Stimulated activated CD4-positive, alpha-beta T cell treated with anti-CD3 and anti-CD28 coated beads, Interleukin-15, amount 100 ng/mL, for 24 hours (primary cell): ENCODE measurements at places on chromosomes 1 and 21.

DNA sequence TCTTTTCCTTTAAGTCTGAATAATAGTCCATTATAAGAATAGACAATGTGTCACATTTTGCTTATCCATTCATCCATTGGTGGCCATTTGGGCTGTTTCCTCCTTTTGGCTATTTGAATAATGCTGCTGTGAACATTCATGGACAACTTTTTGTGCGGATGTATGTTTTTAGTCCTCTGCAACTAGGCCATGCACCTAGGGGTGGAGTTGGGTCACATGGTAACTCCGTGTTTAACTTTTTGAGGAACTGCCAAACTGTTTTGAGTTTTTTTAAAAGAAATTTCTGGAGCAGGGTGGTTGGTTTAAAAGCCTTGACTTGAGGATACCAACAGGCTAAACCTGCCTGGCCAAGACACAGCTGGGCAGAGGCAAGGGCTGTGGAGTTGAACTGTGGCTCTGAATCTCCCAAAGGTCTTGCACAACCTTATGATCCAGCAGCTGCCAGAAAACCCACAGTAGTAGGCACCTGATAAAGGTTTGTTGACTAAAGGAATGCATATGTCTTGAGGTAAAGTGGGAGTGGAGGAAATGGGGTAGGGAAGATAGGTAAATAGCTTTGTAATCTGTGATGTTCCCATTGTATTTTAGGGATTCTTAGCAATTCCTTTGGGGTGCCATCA is 5.6 kb upstream of the RPTN start:
- DNase-seq, result no peak

DNA sequence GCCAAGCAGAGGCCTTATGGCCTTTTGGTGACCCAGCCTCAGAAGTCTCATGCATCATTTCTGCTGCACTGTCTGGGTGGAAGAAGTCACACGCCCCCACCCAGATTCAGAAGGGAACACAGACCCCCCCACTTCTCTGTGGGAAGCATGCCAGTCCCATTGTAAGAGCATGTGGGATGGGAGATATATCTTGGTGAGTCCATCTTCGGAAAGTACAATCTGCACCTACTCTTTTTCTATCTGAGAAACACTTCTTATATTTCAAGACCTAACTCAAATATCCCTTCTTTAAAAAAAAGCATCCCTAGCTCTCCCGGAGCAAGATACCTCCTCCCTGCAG is 159.6 kb upstream of the FGGY start:
- DNase-seq, result no peak

GRCh38 chr21:44405948-44406872 is 49.1 kb upstream of the LRRC3 start:
- no peak for DNase-seq

DNA sequence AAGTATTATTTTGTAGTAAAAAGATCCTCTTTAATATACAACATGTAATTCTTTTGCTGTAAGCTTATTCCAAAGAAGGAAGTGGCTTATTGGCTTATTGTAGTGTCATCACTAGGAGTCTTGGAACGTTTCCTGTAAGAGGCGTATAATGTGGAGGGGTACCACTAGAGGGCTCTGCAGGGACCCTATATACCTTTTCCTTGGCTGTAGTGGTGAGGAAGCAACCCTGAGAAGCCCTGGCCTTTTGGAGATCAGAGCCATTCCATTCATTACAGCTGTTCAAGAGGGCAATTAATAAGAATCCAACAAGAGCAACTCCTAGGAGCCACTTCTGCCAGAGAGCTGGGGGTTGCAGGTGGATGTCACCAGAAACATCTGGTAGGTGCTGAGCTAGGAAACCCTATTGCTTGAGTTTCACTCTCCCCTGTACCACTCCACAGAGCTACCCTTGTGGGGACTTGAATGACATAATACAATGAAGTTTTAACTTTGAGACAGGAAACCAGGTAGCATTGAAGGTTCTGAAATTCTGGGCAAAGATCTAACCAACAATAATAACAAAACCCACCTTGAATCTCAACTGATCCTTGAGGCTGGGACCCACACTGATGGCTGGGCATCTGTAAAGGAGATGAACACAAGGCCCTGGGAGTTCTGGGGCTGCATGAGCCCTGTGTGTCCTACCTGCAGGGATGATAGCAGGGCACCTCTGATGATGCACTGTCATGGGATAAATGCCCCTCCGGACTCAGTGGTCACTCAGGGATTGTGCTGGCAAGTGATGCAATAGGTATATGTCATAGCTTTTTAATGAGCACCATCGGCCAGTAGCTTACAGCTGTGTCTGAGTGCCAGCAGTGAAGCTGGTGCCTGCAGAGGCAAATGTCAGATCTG is 160.2 kb upstream of the COA6 start:
- DNase-seq, result peak; percentile 51

GRCh38 chr21:35925497-35925896 is 134.8 kb downstream of the SETD4 start:
- peak; percentile 40 for DNase-seq

- DNase-seq, result no peak
Observed at GRCh38 chr1:155650231-155650757, 38.3 kb downstream of the YY1AP1 start.

DNA sequence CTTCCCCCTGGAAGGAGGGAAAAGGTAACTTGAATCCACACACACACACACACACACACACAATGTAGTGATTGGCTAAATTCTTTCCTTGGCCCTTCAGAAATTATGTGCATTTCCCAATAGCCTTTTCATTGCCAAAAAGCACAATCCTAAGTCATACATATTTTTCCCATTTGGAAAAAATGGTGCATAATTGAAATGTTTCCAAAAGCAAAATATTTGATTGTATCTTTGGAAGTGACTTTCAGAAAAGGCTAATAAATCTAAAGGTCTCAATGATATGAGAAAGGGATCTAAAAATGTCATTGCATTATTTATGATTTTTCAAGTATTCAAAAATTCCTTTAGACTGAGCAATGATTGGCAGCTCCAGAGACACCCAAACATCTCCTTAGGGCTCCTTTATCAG is 43.5 kb upstream of the NEK7 start:
- DNase-seq, result no peak

DNA sequence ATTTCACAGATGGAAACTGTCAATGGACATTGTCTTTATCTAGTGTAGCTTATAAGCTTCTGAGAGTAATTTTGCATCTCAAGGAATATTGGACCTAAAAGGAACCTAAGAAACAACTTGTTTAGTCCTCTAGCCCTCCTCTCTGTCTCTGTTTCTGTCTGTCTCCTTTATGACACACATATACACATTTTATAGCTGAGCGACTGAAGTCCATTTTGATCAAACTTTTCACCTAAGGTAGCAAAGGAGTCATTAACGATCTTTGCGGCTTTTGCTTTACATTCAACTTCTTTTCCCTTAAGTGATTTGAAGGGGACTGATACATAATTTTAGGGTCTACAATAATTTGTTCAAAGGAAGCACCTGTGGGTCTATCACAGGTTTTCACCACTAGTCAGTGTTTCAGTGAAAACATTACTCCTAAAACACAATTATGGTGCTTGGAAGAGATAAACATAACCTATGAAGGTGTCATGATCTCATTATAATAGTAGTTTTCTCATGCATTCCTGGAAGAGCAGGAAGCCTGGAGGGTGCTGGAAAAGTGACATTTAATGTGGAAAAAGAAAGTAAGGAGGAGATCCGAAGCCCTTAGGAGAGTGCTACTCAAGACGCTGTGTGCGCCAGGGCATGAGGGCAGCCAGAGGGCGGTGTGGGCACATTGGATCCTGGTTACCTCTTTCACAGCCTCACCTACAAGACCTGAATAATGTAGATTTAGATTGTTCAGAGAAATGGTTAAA is 248.6 kb downstream of the DNM3 start:
- DNase-seq, result peak; percentile 66

DNA sequence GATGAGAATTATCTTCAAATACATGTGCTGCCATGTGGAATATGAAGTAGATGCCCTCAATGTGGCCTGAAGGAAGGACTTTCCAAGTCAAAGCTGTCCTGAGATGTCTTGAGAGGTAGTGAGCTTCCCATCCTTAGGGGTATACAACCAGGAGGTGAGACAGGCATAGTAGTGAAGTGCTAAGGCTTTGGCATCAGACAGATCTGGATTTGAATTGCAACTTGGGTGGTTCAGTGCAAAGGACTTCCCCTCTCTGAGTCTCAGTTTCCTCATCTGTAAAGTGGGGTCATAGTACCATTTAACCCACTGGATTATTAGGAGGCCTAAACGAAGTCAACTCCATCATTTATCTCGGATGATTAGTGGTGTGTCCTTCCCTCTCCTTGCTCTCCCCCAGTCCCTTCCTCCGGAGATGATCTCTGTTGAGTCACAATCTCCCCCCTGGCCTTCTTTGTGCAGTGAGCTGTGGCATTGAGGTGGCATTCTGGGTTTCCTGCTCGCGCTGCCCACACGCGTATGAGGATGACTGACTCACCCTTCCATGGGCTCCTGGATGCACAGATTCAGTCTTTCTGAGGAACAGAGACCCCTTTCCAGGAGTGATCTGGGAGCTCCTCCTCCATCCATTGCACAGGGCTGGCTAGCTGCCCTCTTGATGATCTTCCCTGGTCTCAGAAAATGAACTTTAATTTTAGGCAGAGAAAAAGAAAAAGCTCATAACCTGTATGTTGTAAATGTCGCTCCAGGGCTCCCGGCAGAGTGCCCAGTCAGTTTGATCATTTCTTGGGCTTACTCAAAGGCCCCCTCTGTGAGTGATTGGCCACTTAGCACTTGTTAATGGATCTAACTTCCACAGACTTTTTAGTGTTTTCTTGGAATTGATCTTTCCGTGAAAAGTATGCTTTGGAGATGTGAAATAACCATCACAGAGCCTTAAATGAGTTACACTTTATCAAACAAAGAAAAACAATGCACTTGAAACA is 354.6 kb downstream of the PTPRU start:
- no peak for DNase-seq

GRCh38 chr21:43370091-43370658 is 56.8 kb downstream of the SIK1 start:
- DNase-seq, result no peak

GRCh38 chr1:178745260-178745659 is 20.2 kb downstream of the RALGPS2 start:
- no peak for DNase-seq

GRCh38 chr1:114209971-114210370 is 56.3 kb upstream of the SYT6 start:
- no peak for DNase-seq

DNA sequence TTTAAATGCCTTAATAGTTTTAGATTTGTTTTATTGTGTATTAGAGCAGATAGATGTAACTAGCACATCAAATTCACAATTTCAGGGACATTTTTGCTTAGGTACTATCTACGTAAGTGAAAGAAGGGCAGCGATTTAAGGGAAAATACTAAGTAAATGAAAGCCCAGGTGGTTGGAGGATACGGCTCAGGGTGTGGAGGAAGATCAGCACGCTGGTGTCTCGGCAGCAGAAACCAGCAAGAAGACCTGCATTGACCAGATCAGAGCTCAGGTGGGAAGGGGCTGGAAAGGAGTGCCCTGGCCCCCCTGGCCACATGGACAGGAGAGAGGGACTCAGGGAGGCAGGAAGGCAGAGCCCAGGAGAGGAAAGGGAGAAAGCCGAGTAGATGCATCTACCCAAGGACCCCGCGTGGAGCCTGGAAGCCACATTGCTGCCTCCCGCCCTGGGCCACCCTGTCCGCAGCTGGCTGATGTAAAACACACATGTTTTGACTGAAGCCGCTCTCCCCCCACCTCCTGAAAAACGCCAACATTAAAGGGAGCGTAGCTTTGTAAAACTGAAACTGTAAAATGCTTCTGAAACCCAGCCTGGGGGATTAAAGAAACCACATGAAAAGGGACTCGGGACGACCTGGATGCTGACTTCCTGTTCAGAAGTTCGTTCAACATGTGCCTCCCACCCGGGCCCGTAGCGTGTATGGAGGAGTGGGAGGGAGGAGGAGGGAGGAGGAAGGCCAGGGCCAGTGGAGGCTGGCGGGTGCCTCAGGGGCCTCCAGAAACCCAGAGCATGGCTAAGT is 72.6 kb upstream of the TARDBP start:
- peak; percentile 82 for DNase-seq

DNA sequence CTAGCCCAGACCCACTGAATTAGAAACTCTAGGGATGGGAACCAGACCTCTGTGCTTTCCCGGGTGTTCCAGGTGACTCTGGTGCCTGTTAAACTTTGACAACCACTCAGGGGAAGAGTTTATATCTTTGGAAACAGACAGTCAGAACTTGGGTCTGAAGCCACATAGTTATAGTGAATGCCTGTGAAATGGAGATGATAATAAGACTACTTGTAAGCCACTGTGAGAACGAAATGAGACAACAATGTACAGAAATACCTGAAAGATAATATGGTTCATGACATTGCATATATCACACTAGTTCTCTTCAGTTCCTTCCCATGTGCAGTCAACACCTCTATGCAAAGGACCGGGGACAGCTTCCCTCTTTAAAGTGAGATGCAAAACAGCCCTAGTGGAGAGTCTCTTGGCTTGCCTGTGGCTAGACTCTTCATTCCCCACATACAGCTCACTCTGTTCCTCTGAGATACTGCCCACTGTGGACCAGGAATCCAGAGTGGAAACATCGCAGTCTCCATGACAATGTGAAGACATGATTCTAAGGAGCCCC is 287.5 kb downstream of the ASTN1 start:
- DNase-seq, result no peak

- DNase-seq, result no peak
Observed at GRCh38 chr1:43444836-43445235, 8.9 kb downstream of the HYI start.

DNA sequence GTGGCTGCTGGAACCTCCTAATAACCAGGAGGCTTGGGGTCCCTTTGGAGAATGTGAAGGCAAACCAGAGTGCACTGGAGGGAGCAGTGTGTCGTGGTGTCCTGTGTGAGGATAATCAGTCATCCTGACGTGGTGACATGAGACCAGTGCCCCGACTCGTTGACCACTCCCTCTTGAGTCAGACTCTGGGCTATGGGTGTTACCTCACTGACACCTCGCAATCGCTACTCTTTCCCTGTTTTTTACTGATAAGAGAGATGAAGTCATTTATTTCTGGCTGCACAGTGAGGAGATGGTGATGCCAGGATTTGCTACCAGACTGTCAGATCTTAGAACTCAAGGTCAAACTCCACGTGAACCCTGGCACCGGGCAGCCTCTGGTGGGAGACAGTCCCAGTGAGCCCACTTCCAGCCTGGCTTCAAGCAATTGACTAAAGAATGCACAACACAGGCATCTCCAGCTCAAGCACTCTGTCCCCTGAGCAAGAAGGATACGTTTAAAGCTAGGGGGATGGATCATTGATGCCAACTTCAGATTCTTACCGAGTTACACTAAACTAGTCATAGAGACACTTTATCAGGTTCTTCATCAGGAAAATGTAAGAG is 30.3 kb downstream of the UBASH3A start:
- no peak for DNase-seq

DNA sequence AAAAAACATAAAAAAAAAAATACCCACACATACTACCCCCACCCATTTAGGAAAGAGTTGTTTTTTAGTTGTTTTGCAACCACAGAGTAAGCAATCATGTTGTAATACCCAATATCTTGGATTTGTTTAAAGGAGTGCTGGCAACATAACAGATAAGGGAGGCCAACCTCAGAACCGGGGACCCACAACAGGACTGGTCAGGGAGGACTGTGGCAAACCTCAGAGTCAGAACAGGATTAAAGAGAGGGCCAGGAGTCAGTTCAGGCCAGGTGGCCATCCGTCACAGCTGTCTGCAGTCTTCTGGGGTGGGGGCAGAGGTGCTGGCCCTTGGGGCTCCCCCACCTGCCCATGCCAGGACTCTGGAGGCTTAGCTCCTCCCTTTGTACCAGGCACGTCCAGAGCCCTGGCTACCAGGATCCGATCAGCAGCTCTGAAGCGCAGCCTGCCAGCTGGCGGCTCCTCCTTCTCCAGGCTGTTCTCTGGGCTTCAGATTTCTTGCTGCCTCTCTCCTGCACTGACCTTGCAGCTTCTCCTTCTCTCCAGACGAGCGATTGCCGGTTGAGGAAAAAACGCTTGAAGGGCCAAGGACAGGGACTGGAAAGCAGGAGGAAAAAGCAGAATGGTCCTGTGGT is 7.9 kb downstream of the H6PD start:
- no peak for DNase-seq
